ENCODE measurements at places on chromosomes 3 and 15.

DNA sequence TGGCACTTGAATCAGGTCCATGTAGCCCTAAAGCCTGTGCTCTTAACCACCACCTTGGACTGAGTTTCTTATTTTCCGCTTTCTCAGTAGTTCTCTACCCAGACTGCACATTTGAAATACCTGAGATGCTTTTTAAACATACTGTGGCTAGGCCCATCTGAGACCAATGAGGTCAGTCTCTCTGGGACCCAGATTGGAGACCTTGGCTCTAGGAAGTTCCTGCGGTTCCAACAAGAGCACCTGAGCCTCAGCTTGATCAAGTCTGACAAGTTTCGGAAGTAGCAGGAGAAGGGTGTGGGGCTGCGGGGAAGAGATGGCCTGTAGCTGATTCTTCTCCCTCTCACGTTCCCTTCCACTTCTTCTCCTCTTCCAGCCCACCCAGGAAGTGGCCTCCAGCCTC, 11.5 kb upstream of the TSEN2 start:
- DNase-seq = no peak

GRCh38 chr3:57141719-57142410, 23.3 kb downstream of the IL17RD start:
- DNase-seq = no peak

DNA sequence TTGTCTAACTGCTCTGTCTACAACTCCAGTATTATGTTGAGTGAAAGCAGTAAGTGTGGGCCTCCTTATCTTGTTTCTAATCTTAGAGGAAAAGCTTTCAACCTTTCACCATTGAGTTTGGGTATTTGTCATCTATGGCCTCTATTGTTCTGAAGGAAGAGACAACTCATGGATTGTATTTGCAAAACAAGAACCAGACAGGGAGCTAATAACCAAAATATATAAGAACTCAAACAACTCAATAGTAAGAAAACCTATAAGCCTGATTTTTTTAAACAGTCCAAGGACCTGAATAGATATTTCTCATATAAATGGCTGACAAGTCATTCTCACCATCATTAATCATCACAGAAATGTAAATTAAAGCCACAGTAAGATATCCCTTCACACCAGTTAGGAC, 113.0 kb downstream of the TAFA4 start:
- DNase-seq = no peak

- DNase-seq = no peak
Measured at GRCh38 chr3:58299839-58300516, 6.1 kb upstream of the RPP14 start.

Data from stimulated activated CD8-positive, alpha-beta memory T cell treated with anti-CD3 and anti-CD28 coated beads, Interleukin-15, amount 100 ng/mL, for 48 hours (primary cell).